Iris pigment epithelial cell (primary cell): ENCODE measurements at places on chromosomes 1 and 21.

DNA sequence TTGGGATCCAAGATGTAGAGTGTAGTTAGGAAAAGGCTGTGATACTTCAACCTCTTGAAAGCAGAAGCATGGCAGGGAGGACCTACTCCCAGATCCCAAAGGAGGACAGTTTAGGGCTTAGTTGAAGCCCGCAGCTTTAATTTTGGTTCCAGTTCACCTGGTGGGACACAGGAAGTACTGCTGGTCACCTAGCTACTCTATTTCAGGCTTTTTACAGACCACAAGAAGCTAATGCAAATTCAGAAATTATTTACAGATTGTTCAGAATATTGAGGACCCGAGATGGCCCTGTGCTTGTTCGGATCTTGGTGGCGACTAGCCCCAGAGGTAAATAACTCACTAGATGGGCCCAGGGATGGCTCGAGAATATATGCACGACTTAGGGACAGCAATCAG is 6.4 kb upstream of the SMCP start:
- no peak for DNase-seq

DNA sequence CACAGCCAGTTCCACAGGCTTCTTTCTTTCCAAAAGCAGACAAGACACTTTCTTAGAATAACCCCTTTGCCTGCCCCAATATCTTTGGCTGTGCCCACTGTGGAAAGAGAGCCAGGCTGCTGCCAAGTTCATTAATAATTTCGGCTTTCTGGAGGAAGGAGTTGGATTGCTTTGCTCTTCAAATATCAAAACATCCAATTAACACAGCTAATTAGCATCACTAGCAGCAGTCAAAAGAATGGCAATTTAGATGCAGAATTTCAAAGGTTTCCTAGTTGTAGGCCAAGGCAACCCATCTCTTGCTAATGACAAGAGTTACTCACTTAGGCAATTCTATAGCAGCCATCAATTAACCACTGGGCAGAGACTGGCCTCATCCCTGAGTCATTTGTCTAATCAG is 91.0 kb upstream of the SPATA6 start:
- no peak for DNase-seq

- DNase-seq = peak; percentile 46
Observed at GRCh38 chr1:59025201-59025600, 241.4 kb upstream of the JUN start.

GRCh38 chr1:202004711-202005110 is 5.7 kb upstream of the ELF3 start:
- no peak for DNase-seq

DNA sequence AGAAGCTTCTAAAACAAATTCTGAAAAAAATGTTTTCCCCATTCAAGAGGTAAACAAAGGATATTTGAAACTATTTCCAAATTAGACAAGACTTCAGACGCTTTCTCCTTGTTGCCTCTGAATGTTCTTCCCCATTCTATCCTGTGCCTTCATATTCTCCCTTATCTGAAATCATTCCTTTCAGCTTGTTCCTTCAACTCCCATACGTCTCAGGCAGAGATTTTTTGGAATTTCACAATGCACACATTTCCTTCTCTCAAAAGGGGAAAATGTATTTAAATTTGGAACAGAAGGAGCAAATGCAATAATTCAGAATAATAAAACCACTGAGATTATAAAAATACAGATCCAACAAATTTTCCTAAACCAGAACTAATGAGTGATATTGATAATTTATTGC is 198.7 kb upstream of the IVNS1ABP start:
- no peak for DNase-seq

GRCh38 chr1:186014370-186015037 is 280.3 kb downstream of the HMCN1 start:
- peak; percentile 71 for DNase-seq

- DNase-seq = no peak
Observed at GRCh38 chr1:154581766-154582165, 14.2 kb downstream of the CHRNB2 start.

DNA sequence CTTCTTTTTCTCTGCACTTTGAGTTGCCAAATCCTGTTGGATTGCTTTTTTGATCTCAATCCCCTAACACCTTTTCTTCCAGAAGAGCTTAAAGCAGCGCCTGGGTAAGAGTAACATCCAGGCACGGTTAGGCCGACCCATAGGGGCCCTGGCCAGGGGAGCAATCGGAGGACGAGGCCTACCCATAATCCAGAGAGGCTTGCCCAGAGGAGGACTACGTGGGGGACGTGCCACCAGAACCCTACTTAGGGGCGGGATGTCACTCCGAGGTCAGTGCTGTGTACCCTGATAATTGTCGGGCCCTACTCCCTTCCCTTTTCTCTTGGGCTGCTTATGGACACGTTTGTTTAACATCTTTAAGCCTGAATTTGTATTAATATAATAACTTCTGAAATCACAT is 8.3 kb downstream of the CHTOP start:
- DNase-seq = no peak
